Activated CD8-positive, alpha-beta memory T cell treated with anti-CD3 and anti-CD28 coated beads for 4 hours (primary cell): ENCODE measurements at places on chromosomes 3 and 15.

GRCh38 chr3:194522579-194523046 lies 35.8 kb upstream of the ATP13A3 start:
- DNase-seq: no peak

DNA sequence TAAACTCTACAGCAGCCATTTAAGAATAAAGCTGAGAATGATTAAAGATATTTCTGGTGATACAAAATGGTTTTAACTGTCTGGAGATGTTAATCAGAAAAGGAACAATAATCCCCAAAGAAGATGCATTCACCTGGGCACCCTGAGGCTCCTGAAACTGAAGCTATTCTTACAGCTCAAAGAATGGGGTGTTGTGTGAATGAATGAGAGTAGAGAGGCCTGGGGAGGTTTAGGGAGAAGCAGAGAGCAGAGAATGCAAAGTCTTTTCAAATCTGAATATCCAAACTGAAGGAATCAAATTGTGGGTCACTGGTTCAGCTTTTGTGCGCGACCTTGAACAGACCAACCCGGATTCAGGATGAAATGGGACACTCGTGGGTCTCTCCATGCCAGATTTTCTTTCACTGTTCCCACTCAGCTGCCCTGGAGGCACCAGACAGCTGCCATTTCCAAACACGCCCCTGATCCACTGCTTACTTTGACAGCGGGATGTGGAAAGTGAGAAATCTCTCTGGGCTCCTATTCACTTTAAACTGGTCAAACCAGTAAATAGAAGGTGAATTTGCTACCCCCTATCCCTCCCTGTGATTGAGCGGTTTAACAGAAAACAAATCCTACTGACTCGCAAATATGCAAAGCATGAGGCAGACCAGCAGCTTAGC lies 485.5 kb upstream of the THBS1 start:
- no peak for DNase-seq

GRCh38 chr15:60840306-60840702 lies 361.4 kb upstream of the ICE2 start:
- DNase-seq: no peak

GRCh38 chr3:185983495-185984141 lies 45.8 kb upstream of the TRA2B start:
- peak; percentile 10 for DNase-seq

- DNase-seq: no peak
Observed at GRCh38 chr15:70043590-70043989, 54.1 kb downstream of the TLE3 start.

GRCh38 chr15:76298986-76299385 lies 12.3 kb downstream of the ETFA start:
- DNase-seq: no peak

DNA sequence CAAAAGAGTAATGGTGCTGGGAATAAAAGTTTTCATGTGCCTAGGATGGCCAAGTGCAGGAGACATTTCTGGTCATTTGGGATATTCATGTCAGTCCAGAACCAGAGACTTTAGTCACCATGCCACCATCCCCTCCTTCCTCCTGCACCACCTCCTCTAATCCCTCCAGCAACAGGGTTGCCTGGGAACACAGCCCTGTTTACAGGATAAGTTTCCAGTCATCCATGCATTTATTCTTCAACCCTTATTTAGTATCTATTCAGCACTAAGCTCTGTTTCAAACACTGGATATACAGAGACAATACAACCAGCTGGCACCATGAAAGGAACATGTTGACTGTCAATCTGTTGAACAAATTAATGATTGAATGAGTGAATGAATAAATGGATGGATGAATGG lies 211.7 kb downstream of the CLSTN2 start:
- DNase-seq: no peak

DNA sequence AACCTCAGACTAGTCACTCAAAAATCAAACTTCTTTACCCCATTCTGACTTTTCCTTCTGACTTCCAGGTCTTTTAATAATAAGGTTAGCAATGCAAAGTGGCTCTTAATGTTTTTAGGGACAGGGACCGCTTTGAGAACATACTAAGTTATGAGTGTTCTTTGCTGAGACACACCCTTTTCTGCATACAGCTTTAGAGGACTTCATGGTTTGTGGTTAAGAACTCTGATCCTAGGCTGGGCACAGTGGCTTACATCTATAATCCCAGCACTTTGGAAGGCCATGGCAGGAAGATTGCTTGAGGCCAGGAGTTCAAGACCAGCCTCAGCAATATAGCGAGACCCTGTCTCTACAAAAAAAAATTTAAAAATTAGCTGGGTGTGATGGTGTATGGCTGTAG lies 85.8 kb upstream of the CACNA2D3 start:
- DNase-seq: no peak

- no peak for DNase-seq
Observed at GRCh38 chr15:77797270-77797669, 164.6 kb upstream of the LINGO1 start.

GRCh38 chr3:193132964-193133363 lies 108.1 kb upstream of the PLAAT1 start:
- DNase-seq: no peak

GRCh38 chr3:177220136-177220974 lies 23.1 kb upstream of the TBL1XR1 start:
- no peak for DNase-seq

GRCh38 chr15:41620536-41621199 lies 39.5 kb upstream of the MGA start:
- DNase-seq: no peak

- DNase-seq: no peak
Observed at GRCh38 chr3:128408693-128409623, 57.7 kb downstream of the DNAJB8 start.

- no peak for DNase-seq
Observed at GRCh38 chr15:85782064-85782463, 12.7 kb downstream of the KLHL25 start.

DNA sequence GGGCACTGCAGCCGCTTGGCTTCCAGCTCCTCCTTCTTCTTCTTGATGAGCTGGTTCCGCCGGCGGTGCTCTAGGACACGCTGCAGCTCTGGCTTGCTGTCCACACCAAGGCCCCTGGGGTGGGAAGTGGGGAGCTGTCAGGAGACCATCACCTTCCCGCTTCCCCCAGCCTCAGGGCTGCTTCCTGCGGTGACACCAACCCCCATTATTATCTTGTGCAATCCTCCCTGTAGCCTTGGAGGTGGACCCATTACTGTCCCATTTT lies 10.0 kb downstream of the FAM107A start:
- no peak for DNase-seq

DNA sequence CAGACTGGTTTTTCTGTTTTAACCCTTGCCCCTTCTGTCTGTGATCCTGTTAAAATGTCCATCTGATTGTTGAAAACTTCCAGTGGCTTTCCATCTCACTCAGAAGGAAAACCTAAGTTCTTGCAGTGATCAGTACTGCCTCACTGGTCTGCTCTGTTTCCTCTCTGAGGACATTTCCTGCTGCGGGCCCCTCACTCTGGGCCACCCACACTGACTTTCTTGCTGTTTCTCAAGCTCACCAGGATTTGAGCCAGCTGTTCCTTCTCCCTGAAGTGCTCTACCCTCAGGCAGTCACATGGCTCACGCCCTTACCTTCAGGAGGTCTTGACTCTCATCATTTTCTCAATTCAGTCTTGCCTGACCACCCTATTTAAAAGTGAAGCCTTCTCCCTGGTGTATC lies 1.8 kb downstream of the GRK7 start:
- no peak for DNase-seq

DNA sequence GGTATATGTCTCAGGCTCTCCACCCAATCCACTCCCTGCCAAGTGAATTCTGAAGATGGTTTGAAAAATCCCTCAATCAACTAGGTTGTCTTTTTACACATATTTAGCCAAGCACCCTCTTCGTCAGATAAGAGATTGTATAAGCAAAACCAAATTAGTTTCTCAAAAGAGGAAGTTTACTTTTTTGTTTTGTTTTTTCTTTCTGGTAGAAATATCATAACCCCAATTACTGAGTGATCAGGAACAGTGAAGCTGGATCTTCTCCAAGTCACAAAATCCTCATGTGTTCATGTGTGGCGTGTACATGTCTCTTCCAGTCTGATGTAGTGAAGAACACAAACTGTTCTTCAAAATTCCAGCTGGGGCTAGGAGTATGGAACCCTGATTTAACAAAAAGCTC lies 180.6 kb downstream of the FOXP1 start:
- no peak for DNase-seq

- DNase-seq: no peak
Observed at GRCh38 chr3:53776494-53777101, 69.6 kb downstream of the CHDH start.

DNA sequence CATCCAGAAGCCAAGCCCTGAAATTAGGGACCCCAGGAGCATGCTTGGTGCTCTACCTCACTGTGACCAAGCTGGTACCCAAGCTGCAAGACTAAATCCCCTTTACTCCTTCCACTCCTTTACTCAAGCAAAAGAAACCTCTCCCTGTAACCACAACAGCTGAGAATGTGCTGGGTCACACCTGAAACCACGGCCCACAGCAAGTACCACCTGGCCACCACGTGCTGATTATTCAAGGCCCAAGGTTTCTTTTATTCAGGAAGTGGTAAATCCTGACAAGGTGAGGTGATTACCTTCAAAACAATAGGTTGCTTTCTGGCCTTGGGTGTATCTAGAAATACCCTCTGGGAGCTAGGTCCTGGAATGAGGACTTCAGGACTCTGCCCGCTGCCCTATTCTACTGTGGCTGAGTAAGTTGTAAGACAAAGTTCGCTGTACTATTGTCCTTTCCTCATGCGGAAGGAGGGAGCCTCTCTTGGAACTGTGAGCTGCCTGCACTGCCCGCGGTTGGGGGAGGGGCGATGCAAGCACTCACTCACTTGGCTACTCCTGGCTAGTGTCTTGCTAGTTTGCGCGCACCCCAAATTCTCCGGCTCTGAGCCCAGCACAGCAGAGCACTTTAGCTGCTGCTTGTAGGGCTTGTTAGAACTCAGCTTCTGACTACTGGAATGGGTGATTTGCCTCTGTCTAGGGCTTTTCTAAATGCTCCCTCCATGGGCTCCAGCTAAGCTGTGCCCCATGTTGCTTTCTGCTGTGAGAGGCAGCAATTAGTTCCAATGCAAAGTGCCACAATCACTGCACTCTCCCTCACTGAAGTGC lies 487.1 kb upstream of the CNTN3 start:
- DNase-seq: no peak

DNA sequence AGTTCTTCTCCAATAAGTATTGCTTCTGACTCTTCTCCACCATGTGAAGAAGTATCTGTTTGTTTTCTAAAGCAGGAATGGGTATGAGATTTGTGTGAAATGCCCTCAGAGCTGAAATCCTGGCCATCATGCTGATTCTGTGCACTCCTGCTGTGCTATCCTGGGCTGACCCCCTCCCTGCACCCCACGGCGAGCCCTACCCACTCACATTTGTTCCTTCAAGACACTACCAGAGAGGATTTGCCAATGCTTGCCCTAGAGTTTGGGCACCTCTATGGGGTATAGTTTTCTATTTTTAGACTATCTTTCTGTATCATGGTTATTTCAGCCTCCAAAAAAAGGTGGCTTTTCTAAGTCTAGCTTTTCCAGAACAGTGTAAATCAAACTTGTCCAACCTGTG lies 18.5 kb downstream of the TXNRD3 start:
- no peak for DNase-seq

- DNase-seq: no peak
Observed at GRCh38 chr3:155032918-155033317, 47.2 kb upstream of the MME start.

- no peak for DNase-seq
Observed at GRCh38 chr3:124529826-124530571, 200.3 kb upstream of the UMPS start.

GRCh38 chr3:128597900-128598299 lies 52.7 kb downstream of the RPN1 start:
- no peak for DNase-seq

DNA sequence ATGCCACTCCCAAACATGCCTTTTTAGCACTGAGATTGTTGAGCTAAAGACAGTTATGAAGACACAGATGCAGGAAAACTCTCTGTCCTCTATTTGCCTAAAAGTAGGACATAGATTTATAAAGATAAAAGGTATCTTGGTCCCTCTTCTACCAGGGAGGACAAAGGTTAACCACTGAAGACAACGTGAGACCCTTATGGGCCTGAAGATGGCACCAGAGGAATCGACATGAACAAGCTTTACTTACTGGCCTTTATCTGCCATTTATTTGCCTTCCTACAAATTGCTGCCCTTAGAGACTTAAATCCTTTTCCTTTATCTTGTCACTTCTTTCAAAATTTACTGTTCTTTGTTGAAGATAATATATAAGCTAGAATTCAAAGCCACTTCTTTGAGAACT lies 109.7 kb upstream of the FAM3D start:
- DNase-seq: no peak

- DNase-seq: no peak
Observed at GRCh38 chr3:43537225-43537624, 84.6 kb downstream of the ANO10 start.

DNA sequence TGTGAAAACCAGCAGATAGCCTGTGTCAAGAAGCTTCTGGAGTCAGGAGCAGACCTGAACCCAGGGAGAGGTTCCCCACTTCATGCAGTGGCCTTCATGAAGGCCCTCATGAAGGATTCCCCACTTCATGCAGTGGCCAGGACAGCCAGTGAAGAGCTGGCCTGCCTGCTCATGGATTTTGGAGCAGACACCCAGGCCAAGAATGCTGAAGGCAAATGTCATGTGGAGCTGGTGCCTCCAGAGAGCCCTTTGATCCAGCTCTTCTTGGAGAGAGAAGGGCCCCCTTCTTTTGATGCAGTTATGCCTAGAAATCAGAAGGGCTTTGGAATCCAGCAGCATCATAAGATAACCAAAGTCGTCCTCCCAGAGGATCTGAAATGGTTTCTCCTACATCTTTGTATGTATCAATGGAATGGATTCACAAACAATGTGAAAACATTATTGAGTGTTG lies 103.9 kb upstream of the CHD2 start:
- DNase-seq: no peak
